ENCODE measurements at places on chromosomes 16 and 17.

DNA sequence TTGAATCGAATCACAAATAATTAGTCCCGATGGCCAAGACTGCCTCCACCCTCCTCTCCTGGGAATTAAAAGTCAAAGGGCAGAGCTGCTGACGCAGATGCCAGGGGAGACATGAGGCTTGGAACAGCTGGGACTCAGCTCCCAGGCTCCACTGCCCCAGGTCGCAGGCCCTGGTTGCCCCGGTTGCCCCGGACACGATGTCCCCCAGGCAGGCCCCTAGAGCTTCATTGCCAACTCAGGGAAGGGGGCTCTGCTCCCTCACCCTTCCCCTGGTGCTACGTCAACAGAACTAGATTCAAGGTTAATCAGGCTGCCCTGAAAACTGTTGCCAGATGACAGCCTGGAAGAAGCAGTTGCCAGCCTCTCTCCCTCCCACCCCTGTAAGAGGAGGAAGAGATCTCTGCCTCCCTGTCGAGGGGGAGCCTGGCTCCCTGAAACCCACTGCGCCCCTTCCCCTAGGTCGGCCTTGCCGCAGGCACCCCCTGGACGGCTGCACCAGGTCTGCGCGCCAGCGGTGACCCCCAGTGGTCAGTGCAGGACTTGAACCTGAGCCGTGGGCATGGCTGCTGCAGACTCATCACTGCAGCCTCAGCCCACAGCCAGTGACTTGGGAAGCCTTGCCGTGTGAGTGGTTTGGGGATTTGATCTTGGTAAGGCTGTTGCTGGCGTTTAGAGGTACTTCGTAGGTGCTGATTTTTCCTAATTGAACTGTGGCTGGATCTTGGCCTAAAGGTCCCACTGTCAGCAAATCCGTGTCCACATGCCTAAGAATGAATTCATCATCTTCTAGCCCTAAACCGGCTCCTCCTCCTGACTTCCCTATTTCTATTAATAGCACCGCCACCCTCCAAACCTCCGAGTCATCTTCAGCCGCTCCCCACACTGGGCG lies 84.1 kb upstream of the TOB1 start:
- peak; percentile 74 for DNase-seq

GRCh38 chr17:65433592-65433991 lies 127.9 kb downstream of the AXIN2 start:
- no peak for DNase-seq

DNA sequence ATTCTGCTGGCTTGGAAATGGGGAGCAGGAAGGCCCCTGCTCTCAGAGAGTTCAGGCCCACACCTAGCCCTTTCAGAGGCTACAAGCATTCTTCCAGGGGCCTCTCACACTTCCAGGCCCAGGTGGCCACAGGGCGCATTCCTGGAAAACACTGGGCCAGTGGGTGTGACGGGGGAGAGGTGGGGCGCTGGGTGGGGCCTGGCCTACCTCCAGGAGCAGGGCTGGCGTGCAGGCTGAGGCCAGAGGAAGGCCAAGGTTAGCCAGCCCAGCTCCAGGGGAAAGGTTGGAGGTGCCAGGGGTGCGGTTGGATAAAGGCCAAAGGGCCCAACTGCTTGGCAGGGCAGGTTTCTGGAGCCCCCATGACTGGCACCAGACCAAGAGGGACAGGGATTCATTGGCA lies 198.2 kb downstream of the MAF start:
- DNase-seq = no peak

DNA sequence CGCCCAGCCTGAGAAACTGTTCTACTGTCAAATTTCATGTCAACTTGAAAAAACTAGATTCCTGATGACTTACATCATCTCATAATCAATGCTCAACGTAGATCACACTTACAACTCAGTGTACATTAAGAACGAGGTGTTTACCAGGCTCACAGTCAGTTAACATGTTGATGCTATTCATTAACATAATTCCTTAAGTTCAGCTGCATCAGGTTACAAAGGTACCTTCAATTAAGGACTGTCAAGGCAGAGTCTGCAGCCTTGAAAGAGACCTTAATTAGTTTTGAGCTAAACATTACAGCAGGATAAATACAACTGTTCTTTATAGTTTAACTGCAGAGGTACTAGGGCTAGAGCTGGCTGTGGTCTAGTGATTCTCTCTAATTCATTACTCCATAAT lies 1.9 kb downstream of the GNA13 start:
- no peak for DNase-seq

DNA sequence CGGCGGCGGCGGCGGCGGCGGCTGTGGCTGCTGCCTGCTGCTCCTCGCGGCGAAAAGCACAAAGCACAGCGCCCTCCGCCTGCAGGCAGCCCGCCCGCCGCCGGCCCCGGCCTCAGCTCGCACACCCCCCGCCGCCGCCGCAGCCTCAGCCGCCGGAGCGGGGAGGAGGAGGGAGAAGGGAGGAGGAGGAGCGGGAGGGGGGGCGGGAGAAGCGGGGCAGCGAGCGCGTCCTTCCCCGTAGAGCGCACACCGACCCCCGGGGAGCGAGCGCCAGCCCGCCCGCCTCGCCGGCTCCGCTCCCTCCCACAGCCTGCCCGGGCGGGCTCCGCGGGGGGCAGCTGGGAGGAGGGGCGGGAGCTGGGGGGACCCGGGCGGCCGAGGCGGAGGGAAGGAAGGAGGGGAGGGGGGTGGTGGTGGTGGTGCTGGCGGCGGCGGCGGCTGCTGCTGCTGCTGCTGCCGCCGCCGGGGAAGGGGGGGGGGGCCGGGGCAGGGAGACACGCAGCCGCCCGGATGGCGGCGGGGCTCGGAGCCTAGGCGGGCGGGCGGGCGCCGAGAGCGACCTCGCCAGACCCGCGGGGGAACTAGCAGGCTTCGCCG lies at the start of gene UBTF:
UBTF (minus strand) TSS at position 60 of the 597 bp plus-strand sequence. CDS start 1,446 bp downstream, outside the sequence.
- DNase-seq = no peak

DNA sequence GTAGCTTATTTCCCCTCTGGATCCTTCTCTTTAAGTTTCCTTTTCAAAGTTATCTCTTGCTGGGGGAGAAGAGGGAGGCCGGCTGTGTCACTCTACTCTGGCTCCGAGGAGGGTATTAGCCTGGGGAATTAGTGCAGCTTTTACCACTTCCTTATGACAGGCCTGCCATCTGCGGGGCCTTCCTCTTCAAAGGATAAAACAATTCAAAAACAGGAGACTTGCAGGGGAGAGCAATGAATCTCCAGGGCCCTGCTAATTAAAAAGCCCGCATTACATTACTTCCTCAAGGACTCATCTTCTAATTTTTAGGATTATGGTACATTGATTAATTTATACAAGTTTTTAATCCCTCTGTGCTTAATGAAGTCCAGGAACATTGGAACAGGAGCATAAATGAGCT lies 190.9 kb upstream of the CDH5 start:
- DNase-seq = no peak

- DNase-seq = no peak
Observed at GRCh38 chr16:30076276-30076791, 540 bp downstream of the PPP4C start.

GRCh38 chr16:81642943-81643342 lies 136.1 kb upstream of the PLCG2 start:
- no peak for DNase-seq

- no peak for DNase-seq
Observed at GRCh38 chr16:66189951-66190350, 176.5 kb upstream of the CDH5 start.

GRCh38 chr17:28950017-28950751 lies 1.1 kb downstream of the PHF12 start:
- DNase-seq = no peak

DNA sequence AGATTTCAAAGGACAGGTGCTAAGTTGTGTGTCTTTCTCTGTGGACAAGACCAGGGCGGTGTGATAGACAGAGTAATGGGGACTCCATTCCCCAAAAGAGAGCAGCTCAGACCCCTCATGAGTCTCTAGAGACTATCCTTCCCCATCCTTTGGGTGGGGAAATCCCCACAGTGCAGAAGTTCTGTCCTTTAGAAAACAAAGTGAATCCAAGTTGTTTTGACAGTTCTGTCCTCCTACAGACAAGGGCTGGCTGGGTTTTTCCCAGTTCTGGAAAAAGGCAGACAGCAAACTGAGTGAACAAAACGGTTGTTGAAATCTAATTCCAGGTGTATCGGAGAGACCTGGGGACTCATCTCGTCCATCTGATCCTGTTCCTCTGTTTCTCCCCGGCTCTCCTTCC lies 11.0 kb upstream of the HAS3 start:
- DNase-seq = no peak

DNA sequence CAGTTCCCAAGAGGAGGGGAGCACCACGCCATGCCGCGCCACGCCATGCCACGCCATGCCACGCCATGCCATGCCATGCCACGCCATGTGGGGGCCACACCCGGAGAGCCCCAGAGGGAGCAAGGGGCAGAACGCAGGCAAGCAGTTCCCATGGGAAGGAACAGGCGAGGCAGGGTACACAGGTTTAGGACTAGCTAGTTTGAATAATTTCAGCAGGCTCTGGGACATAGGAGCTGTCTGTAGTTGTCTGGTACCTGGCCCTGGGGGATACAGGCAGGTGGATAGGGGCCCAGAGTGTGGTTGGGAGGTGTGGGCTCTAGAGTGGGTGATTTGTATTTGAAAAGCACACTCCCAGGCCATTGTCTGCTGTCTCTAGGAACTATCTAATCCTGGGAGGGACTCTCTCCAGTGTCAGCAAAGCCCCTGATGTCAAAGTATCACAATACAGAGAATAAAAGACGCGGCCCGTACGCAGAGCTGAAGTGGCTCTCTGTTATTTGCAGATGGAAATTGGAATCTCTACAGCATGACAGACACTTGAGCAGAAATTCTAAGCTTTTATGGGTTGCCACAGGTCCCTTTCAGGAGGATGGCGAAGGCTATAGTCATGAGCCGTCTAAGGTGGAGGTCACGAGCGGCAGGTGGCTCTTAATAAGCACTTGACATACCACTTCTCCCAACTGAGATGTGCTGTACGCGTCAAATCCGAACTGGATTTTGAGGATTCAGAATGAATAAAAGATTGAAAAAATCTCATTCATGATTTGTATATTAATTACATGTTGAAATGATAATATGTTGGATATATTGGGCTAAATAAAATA lies 220.8 kb upstream of the TNRC6C start:
- DNase-seq = no peak

DNA sequence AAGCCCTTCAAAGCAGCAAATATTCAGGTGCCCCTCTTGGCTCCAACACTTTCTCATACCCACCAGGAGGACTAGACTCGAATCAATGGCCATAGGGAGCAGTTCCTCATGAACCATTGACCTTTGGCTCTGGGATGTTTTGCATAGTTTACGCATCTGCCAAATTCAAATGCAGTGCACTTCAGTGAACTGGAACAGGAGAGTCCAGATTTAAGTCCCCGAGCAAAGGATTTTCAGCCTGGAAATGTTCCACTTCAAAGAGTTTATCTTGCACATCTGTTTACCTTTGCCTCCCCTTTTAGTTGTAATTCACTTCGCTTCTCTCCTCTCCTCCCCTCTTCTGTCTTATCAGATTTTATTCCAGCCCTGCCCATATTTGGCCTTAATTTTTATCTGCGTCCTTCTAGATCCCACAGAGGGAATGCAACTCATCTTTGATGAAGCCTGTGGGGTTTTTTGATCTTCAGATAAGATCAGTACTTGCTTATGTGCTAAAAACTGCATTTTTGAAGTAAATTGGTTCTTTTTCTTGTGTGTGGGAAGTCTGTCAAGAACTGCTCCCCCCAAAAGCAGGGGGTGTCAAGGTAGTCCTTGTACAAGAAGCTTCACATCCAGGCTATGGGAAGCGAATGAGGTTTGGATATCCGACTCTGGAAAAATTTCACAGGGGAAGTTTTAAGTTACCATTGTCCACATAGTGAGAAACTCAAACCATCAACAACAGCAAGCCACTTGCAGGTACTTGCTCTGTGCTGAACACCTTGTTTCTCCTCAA lies 281.6 kb downstream of the RBFOX1 start:
- DNase-seq = peak; percentile 19

- DNase-seq = no peak
Observed at GRCh38 chr17:4506175-4506813, 7.6 kb downstream of the SPNS2 start.

- DNase-seq = peak; percentile 78
Observed at GRCh38 chr17:7435676-7436555, 681 bp downstream of the TMEM102 start.

- DNase-seq = no peak
Observed at GRCh38 chr17:29914819-29915537, 15.1 kb downstream of the SSH2 start.

DNA sequence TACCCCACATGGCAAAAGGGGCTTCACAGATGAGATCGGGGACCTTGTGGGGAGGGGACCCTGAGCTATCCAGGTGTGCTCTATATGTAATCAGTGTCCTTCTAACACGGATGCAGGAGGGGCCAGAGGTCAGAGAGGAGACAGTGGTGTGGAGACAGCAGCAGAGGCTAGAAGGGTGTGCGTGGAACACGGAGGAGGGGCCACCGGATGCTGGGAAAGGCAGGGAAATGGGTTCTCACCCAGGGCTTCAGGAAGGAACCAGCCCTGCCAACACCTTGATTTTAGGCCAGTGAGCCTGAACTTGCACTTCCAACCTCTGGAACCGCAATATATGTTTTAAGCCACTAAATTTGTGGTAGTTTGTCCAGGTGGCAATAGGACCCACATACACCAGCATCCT lies 4.6 kb upstream of the SLC38A8 start:
- DNase-seq = no peak

GRCh38 chr17:76714822-76715495 lies 4.2 kb upstream of the MXRA7 start:
- DNase-seq = no peak

DNA sequence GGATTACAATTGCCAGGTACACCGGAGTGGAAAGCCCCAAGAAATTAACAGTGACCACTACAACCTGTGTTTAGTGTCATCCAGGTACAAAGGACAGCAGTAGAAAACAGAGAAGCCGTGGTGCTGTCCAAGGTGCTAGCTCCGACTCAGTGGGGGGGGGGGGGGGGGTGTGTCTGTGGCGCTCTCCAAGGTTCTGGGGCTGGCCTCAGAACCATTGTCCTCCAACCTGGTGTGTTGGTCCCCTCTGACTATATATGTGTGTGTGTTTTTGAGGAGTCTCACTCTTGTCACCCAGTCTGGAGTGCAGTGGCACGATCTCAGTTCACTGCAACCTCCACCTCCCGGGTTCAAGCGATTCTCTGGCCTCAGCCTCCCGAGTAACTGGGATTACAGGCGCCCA lies 5.8 kb upstream of the ZNF23 start:
- DNase-seq = peak; percentile 37

DNA sequence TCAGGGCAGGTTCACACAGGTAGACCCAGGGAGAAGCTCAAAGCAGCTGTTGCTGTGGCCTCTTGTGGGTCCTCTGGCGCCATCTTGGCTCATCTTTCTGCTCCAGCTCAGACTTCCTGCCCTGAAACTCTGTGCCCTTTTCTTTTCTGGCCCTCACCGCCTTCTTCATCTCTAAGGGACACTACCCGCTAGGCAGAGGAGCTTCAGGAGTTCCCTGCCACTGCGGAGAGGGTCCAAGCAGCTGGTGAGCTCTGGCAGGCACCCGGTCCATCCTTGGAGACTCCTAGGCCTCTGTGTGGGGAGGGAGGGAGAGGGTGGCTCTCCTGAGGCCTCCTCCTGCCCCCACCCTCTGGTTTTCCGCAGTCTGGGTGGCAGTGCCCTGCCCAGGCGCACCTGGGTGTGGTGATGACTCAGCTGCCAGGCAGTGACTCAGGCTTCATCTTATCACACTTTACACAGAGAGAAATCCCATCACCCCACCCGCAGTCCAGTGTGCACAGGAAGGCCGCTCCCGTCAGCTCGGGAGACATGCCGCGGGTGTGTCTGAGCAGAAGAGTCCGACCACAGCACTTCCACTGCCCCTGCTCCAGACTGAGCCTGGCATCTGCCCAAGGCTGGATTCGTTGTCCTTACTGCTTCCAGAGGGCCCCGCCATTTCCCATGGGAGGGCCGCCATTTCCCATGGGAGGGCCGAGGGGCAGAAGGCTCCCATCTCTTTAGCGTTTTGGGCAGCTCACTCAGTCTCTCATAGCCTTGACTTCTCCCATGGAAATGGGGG lies 7.3 kb downstream of the NT5C start:
- no peak for DNase-seq

- no peak for DNase-seq
Observed at GRCh38 chr16:86800894-86801293, 222.5 kb downstream of the FOXL1 start.

Data from right kidney (tissue), 9 donors.